Activated CD4-positive, CD25-positive, alpha-beta regulatory T cell treated with anti-CD3 and anti-CD28 coated beads, Interleukin-2, amount 50 U/mL, for 16 hours (primary cell): ENCODE measurements at places on chromosomes 2 and 18.

- DNase-seq, result no peak
Observed at GRCh38 chr2:180657054-180657453, 323.4 kb upstream of the UBE2E3 start.

- no peak for DNase-seq
Observed at GRCh38 chr2:137983581-137983980, 19.3 kb downstream of the HNMT start.

DNA sequence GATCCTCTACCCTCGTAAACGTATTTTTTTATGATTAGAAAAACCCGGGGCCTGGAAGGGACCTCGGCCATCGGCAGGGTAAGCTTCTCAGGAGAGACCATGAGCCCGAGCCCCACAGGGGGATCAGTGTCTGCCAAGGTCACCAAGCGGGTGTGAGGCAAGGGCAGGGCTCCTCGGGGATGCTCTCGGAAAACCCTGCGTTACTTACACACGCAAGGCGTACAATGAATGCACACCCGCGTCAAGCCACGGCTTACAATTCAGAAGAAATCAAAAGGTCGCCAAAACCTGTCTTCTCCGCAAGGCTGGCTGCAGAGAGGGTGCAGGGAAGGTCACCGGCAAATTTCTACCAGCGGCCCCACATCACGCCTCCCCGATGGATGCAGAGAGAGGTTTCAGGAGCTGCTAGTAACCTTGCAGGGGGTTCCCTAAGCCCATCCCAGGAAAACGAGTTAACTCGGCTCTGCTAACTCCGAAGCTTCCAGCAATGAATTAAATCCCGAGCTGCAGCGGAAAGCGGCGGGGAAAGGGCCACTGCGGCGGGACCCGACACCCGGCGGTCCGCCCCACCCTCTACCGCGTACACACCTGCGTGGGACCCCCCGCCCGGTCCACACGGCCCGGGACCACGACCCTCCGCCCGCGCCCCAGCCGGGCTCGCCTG is 638 bp downstream of the ST3GAL5 start:
- DNase-seq, result peak; percentile 10

GRCh38 chr2:105373344-105373781 is 25.5 kb downstream of the FHL2 start:
- DNase-seq, result no peak

DNA sequence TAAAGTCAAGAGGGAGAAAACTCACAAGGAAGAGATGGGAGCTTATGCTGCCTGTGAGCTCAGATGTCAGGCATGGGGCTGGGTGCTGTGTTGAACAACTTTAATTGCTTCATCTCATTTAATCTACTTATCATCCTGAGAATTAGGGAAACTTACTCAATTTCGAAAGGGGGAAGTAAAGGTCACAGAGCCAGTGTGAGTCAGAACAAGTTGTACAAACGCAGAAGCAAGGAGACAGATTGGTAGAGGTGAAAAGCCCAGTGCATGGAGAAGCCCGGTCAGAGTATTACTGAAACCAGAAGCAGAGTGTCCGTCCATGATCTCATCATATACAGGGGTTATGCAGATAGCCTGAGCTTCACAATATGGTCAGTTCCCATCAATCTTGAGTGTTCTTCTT is 281.1 kb upstream of the POU3F3 start:
- no peak for DNase-seq

DNA sequence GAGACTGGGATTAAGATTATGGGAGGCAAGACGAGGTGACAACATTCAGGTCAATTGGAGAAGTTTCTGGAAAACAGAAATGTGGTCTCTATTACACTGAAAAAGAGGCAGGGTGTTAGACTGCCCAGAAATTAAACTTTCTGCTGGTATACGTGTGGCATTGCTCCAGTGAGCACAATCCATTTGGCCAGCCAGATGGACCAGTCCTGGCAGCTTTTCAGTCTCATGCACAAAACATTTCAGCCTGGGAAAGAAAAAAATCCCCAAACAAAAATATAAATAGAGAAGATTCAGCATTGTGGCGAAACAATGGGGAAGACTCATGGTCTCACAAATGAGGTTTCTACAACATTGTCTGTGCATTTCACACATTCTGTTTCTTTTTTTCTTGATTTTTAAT is 113.9 kb downstream of the HNMT start:
- no peak for DNase-seq

DNA sequence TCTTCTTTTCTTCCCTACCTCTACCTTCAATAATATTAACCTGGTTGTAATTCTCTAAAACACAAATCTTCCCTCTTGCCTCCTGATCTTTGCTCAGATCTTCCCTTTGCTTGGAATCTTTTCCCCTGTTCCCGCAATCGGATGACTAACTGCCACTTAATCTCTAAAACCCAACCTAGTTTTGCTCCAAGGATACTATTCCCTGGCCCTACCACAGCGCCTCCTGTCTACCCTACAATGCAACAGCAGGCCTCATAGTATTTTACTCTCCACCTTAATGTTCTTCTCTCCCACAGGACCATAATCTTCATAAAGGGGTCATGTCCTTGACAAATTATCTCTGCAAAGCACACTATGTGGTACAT is 246.8 kb upstream of the TNP1 start:
- no peak for DNase-seq

- no peak for DNase-seq
Observed at GRCh38 chr2:73269686-73270465, 14.4 kb downstream of the FBXO41 start.

DNA sequence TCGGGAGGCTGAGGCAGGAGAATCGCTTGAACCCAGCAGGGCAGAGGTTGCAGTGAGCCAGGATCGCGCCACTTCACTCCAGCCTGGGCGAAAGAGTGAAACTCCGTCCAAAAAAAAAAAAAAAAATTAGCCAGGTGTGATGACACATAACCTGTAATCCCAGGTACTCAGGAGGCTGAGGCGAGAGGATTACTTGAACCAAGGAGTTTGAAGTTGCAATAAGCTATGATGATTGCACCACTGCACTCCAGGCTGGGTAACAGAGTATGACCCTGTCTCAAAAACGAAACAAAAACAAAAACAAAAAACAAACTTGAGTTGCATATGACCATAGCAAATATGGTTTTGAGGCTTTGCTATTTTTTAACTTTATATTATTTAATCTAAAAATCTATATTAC is 25.8 kb downstream of the SANBR start:
- DNase-seq, result no peak

DNA sequence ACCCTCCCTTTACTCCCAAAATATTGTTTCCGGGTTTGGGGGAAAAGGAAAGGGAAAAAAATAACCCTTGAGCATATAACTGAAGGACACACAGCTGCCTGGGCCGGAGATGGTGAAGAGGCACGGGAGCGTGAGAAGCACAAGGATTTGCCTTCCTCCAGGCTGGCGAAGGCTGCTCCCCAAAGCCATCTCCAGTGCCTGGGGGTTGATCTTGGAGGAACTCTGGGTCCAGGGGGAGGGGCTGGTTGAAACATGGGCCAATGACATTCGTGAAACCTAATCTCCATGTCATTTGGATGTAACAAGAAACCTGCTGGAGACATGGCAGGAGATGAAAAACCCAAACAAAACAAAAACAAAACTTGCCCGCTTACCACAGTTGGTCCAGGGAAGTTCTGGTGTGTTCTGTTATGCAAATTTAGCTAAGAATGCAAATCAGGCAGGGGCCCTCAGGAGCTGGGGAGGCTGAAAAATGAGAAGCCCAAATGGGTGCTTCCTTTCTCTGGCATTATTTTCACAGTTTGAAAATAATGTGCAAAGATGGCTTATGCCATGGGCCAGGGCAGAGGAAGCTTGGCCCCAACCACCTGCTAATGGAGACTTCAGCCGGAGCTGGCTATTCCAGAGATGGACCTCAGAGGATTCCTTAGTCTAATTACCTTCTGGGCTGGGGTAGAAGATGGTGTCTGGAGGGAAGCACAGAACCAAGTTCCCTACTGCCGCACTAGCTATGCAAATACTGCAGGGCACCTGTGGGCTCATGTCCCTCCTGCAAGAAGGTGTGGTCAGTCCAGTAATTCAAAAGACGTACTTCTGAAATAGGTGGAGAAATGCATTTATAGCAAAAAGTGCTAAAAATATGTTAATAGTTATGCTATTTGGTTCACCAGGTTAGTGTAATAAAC is 180.9 kb downstream of the BCL2 start:
- no peak for DNase-seq

DNA sequence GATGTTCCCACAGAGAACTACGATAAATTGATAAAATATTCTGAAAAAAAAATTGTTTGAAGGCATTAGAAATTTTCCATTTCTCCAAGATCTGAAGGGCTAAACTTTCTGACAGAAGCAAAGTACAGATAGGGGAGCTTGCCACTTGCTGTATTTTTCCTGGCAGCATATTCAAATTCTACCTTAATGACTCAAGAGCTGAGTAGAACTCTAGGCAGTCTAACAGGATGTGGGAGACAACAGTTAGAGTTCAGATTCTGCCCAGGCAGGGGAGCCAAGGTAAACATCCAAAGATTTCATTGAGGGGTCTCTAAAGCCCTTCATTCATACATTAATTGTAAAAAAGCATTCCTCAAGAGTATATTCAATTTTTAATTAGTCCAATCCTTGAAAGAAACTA is 46.0 kb upstream of the RIT2 start:
- no peak for DNase-seq

- DNase-seq, result no peak
Observed at GRCh38 chr2:54720563-54720962, 2.9 kb upstream of the EML6 start.

DNA sequence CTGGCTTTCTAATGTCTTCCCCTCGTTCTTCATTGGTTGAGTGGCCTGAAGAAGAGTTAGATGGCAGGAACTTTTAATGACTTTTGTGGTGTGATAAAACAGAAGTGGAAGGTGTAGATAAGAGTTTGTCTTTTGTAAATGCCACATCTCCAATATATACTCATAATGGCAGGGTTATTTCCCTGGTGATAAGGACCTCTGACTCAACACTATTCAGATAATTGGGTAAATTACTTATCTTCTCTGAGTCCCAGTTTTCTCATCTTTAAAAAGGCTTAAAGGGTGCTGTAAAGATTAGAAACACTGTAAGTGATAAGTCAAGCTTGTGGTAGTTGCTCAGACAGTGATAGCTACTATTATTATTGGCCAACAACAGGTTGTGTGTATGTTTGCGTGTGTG is 9.5 kb downstream of the KLHL14 start:
- DNase-seq, result no peak

GRCh38 chr2:101124643-101125366 is 26.4 kb downstream of the TBC1D8 start:
- DNase-seq, result no peak

- no peak for DNase-seq
Observed at GRCh38 chr18:24248359-24248758, 109.5 kb downstream of the CABYR start.

DNA sequence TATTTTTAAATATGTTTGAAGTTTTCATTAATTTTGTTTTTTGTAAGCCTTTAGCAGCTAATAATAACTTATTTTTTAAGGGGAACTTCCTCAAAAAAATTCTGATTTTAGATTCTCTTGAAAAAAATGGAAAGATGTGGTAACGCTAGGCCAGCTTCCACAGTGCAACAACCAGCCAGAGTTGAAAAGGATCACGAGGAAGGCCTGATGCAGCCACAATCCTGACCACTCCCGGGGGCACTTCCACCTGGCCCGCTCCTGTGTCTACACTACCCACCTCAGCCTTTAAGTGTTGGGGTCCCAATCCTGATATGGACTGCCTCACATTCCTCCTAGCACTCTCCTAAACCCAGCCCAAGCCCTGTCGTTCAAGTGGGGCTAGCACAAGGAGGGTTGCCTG is 101.1 kb downstream of the TMEM17 start:
- DNase-seq, result no peak

DNA sequence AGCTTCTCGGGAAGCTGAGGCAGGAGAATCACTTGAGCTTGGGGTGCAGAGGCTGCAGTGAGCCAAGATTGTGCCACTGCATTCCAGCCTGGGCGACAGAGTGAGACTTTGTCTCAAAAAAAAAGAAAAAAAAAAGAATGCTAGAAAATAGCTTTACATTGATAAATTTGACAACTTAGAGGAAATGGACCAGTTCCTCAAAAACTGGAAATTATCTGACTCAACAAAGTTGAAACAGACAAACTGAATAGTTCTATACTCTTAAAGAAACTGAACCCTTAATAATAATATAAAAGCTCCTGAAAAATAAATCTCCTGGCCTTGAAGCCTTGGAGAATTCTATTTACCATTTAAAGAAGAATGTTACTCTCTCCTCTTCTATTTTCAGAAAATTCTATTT is 151.0 kb upstream of the BCL2L11 start:
- no peak for DNase-seq

DNA sequence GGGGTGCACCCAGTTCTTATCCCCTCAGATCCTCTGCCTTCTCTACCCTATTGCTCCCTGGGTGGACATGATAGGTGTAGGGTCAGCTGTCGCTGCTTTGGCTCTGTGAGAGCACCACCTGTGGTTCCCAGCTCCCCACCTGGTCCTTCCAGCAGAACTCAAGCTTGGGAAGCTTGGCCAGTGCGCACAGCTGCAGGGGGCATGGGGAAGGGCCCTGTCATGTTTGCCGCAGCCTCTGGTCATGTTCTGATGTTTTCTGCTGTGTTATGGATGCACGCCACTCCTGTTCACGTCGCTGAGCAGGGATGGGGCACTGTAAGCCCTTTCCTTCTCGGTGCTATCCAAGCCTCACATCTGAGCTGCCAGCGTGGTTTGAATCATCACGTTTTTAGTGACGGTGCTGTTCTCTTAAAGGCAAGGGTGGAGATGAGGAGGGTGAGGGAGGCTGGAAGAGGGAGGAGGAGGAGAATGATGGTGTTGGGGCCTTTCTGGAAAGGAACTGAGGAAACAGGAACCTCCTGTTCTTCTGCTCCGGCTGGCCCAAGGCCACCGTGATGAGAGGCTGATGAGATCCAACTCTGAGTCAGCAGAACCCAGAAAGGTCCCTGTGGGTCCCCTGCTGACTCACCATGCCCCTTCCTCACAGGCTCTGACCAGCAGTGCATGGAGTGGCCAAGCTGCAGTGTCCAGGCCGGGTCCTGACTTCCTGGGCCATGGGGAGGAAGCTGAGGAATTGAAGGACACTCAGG is 78.0 kb downstream of the LIPG start:
- no peak for DNase-seq

GRCh38 chr2:215722125-215722524 is 286.3 kb upstream of the FN1 start:
- DNase-seq, result no peak

DNA sequence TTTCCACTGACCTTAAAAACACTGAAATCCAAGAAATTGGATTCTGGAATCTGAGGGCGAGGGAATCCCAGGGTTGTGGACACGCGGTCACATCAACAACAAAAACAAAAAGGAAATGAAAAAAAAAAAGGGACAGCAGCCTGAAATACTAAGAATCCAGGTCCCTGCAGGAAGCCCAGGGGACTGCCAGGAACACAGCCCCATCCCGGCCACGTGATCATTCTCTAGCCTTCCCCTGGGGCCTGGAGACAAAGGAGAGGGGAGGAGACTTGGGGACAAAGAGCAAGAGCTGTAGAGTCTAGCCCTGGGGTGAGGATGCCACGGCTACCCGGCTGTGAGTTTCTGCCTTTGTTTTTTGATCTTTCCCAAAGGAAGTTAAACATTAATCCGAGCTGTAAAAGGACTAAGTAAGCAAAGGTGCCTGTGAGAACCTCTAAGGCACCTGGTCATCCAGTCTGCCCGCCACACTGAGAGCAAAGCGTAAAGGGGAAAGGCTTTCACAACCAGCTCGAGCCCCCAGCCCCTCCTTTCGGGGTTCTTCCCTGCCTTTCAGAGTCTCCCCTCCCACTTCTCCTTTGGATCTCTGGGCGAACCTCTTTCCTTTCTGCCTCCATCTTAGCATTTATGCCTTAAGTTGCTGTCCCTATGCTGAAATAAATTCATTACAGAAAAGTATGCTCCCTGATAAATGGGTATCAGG is 57.9 kb upstream of the MSH2 start:
- no peak for DNase-seq
